ENCODE measurements at places on chromosomes 1 and 21. TPM values are rescaled to one million over a fixed set of nuclear protein-coding genes. Genes with fewer than 3 reads are reported as not detected.

CFAP107 gene
- 0.16 TPM for polyA plus RNA-seq

CD247 gene
- polyA plus RNA-seq: 114 TPM

SLC16A4 gene
- polyA plus RNA-seq: 2.8 TPM

CAMK1G gene
- 0.27 TPM for polyA plus RNA-seq

PTPN22 gene
- 35.2 TPM for polyA plus RNA-seq

GRCh38 chr1:115432061-115432460, 94.0 kb upstream of the NGF start:
- no peak for DNase-seq
- H3K4me3 ChIP-seq: no peak overlapping the region
- H3K27ac ChIP-seq: no peak overlapping the region
- H3K27me3 ChIP-seq: no peaks in the 10 kb centered on the region
- H3K4me1 ChIP-seq: no peaks in the 10 kb centered on the region

DNA sequence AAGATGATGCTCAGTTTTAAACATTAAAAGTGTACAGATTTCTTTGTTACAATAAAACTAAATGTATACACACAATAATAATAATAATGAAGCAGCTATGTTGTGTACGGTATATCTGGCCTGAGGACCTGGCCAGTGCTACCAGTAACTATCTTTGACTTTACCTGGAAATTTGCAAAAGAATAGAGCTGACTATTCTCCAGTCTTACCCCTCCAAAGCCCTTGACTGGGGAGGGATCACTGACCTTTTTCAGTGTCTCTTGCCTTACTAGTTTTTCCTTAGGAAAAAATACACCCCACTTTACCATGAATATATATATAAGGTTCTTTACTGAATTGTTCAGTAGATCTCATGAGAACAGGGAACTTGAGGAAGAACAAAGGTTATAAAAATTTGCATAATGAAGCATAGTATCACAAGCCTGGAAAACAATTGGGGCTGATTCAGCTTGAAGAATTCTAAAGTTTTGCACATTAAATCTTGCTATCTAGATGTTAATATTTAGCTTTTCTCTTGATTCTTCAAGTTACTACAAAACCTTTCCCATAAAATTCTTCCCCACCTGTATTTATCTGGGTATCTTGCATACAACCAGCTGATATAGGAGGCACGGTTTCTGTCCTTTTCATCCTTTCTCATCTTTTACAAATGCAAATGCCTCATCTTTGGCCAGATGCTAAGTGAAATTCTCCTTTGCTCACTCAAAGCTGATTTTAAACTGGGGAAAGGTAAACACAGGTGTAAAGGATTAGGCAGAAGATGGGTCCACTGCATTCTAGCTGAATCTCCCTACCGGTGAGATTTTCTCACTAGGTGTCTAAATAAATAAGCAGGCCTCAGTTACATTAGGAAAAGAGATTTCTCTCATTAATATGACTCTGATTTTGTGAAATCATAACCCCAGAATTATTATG, 25.0 kb upstream of the SLAMF1 start:
- DNase-seq: no peak
- peaks cover 20% of the 10 kb centered on the region for H3K4me1 ChIP-seq

GRCh38 chr1:47950471-47950870, 46.7 kb downstream of the TRABD2B start:
- DNase-seq: no peak
- no peaks in the 10 kb centered on the region for H3K4me1 ChIP-seq
- no peak overlapping the region for H3K27ac ChIP-seq
- H3K4me3 ChIP-seq: no peak overlapping the region
- H3K27me3 ChIP-seq: no peaks in the 10 kb centered on the region

DNA sequence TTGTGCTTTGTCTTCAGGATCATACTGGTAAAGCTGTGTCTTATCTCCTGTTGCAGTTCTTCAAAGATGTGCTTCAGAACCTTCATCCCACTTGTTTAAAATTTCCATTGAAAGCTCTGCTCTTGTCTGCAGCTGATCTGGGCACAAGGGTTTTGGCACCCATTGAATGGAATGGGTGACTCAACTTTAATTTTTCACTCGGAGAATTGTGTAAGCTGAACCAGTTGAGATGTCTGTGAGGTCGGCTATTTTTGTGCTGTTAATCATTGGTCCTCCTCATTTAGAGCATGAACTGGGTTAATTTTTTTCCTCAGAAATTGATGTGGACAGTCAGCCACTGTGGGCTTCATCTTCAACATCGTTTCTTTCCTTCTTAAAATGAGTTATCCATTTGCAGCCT, 252.1 kb downstream of the TM2D1 start:
- DNase-seq: no peak
- no peaks in the 10 kb centered on the region for H3K4me1 ChIP-seq
- no peaks in the 10 kb centered on the region for H3K36me3 ChIP-seq
- H3K27me3 ChIP-seq: no peaks in the 10 kb centered on the region
- H3K4me3 ChIP-seq: no peak overlapping the region
- H3K27ac ChIP-seq: no peak overlapping the region

- H3K4me1 ChIP-seq: peaks cover 13% of the 10 kb centered on the region
- H3K4me3 ChIP-seq: no peak overlapping the region
- no peak overlapping the region for H3K27ac ChIP-seq
- H3K36me3 ChIP-seq: peaks cover 4% of the 10 kb centered on the region
- peaks cover 8% of the 10 kb centered on the region for H3K27me3 ChIP-seq
Measured at GRCh38 chr1:43648221-43648847, 1.6 kb upstream of the KDM4A start.

DNA sequence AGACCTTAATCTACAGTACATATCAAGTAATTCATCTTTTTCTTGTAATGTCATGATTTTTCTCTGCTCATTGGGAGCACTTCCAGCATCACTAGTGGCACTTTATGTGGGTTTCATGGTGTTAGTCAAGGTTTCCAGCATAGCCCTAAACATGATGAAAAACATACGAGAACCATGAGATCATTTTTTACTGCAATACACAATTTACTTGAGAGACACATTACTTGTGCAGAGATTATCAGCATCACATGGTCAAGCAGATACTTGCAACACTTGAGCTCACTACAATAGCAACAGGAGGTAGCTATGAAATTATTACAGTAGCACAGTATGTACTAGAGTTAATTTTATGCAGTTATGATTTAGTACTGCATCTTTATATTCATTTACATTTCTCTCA, 36.4 kb downstream of the ITGB3BP start:
- no peak overlapping the region for H3K27ac ChIP-seq
- DNase-seq: no peak
- H3K4me3 ChIP-seq: no peak overlapping the region
- H3K36me3 ChIP-seq: no peaks in the 10 kb centered on the region

- H3K4me1 ChIP-seq: peaks cover 6% of the 10 kb centered on the region
- H3K4me3 ChIP-seq: no peak overlapping the region
- no peaks in the 10 kb centered on the region for H3K27me3 ChIP-seq
- no peak overlapping the region for H3K27ac ChIP-seq
- DNase-seq: no peak
Measured at GRCh38 chr1:20497506-20497905, 10.4 kb downstream of the MUL1 start.

GRCh38 chr1:33709174-33709782, 154.6 kb upstream of the HMGB4 start:
- no peaks in the 10 kb centered on the region for H3K36me3 ChIP-seq
- DNase-seq: no peak
- H3K4me3 ChIP-seq: no peak overlapping the region
- no peaks in the 10 kb centered on the region for H3K27me3 ChIP-seq

DNA sequence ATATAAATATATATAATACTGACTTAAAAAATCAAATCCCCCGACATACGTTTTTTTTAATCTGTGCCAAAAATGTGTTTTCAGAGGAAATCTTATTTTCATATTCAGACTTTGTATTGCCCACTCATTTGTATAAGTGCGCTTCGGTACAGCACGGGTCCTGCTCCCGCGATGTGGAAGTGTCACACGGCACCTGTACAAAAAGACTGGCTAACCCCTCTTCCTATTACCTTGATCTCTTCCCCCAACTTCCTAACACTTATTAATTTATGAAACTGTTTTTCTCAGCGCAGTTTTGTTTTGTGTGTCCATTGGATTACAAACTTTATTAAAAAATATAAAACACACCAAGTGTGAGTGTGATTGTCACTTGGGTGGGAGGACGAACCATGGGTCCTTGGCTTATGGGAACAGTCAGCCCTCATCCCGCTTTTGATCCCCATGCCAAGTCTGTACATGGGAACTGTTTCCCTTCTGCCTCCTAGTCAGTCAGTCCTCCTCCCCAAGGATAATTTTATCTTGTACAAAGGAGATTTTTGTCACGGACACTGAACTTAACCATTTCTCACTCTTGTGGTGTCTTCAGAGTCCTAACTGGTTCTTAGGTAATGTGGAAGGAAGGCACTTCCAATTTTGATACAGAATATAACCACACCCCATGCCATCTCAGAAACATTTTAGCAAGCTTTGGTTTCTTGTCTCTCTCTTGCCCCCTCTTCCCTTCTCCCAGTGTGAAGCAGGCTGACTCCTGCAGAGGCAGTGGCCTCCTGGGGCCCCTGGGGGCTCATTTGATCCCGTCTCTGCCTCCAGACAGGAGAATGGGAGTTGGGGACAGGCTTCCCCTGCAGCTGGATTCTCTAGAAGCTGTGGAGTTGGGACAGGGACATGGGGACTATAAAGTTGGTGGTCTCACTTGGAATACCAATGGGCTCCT, 35.5 kb downstream of the ZBTB17 start:
- H3K36me3 ChIP-seq: peaks cover 95% of the 10 kb centered on the region
- H3K27me3 ChIP-seq: no peaks in the 10 kb centered on the region
- no peak for DNase-seq
- no peak overlapping the region for H3K27ac ChIP-seq
- no peaks in the 10 kb centered on the region for H3K4me1 ChIP-seq

Data from thymus (tissue), 14 donors.